ENCODE measurements at places on chromosomes 5 and 9.

- DNase-seq: no peak
Measured at GRCh38 chr9:98185611-98186171, 6.7 kb downstream of the CORO2A start.

DNA sequence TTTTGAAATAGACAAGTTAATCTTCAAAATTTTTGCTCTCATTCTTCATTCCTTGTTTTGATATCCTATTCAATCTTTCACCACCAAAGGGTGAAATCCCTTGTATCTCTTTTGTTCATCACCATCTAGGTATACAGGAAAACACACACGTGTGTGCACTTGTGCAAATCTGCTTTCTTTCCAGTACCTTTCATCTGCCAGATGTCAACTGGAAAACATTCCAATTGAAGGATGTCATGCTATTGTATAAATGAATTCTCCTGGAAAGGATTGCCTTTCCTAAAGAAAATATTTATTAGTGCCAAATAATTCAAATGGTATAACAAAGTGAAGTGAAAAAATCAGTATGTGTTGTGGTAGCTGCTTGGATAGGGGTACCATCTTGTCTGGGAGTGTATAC lies 123.7 kb downstream of the RANBP17 start:
- DNase-seq: peak; percentile 5

DNA sequence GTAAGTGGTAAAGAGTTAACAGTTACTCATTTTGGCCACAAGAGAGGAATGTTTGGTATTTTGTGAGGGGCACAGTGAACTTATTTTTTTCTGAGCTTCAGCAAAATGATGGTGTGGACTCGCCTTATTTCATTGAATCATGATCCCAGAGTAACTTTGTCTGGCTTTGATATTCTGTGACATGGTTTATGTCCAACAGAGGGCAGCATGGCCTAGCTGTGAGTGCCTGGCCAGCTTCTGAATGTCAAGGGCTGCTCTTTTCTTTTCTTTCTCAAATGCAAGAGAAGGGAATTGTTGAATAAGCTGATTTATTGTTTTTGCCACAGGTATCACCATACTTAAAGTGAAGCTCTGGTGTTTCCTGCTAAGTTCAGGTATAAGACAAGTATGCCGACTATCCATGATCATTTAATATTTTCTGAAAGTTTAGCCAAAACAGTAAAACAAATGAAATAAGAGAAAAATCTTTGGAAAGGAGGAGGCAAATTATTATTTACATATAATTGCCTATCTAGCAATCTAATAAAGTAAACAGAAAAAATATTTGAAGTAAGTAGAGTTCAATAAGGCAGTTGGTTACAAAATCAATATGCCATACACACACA lies 31.7 kb downstream of the MRPL22 start:
- peak; percentile 47 for DNase-seq

DNA sequence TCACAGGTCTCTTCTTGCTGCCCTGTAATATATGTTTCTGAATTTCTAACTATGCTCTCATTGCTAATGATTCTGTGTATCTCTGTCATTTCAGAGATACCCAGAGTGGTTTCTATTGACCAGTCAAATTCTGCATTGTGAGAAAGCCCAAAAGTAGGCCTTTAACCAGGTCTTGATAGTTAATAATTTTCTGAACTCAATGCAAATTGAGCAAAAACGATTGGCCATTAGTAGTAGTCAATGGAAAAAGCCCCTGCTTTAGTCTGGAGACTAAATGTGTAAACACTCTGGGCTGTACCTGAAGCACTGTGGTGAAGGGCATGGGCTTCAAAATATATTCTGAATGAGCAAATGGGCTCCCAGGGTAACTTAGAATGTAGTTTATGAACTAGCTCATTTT lies 307.6 kb downstream of the ARL15 start:
- DNase-seq: no peak

- no peak for DNase-seq
Measured at GRCh38 chr5:64980176-64980575, 211.4 kb downstream of the CWC27 start.

DNA sequence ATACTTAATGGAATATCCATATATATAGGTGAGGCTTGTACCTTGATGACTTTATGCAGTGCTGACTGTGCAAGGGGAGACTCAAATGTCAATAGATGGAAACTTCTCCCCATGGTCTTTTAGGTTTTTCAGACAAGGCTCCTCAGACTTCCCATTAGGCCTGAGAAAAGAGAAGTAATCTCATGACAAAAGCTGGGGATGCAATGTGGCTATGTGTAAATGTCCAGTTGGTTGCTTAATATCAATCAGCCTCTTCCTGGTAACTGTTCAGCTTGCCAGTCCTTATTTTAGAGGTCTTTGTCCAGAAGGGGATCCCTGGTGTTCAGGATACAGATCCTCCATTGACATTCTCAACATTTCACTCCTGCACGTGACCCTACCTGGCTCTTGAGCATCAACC lies 621.1 kb upstream of the CDH18 start:
- no peak for DNase-seq

DNA sequence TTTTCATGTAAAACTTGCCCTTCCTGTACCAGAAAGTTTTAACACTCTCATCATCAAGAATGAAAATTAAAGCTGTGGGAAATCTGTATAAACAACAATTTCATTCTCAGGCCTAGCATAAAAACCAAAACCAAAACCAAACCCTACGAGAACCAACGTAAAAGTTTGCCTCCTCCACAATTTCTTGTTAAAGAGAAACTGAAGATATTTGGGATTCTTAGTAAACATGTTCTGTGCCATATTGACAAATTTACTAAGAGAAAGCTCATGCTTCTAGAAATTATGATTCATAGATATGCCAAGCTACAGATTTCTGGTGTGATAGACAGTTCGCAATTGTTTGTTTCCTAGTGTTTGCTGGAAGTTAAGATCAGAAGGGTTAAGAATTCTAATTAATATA lies 801.0 kb upstream of the NUDT12 start:
- no peak for DNase-seq

GRCh38 chr5:10297646-10298204 lies 10.0 kb downstream of the CMBL start:
- no peak for DNase-seq

GRCh38 chr5:97243353-97243752 lies 60.3 kb upstream of the RIOK2 start:
- no peak for DNase-seq

DNA sequence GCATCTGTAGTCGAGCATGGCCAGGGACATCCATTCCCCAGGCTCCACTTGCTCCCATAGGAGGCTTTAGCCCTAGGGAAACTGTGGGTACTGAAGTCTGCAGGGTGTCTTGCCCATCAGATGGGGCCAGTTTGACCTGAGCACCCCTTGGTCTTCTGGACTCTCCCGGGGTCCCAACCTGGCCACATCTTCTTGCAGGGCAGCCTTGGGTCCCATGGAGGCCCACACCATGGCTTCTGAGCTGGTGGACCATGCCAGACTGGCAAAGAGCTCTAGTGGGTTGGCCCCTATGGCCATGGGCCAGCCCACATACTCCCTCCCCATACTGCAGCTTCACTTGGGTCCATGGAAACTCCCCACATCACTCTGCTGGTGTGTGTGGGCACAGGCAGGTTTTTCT lies 154.4 kb upstream of the PRLR start:
- no peak for DNase-seq

DNA sequence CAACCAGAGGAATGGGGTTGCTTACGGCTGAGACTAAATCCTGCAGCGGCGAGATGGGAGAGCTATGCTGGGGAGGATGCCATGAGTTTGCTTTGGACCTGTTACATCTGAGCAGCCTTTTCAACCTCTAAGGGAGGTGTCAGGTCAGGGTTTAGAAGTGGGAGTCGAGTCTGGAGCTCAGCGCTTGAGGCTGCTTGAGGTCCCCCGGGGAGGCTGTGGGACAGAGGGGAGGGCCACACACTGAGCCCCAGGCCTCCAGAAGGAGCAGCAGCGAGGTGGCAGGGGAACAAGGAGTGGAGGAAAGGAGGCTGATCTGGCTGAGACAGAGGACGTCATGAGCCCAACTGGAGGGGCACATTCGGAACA lies 1.9 kb upstream of the QSOX2 start:
- DNase-seq: no peak

DNA sequence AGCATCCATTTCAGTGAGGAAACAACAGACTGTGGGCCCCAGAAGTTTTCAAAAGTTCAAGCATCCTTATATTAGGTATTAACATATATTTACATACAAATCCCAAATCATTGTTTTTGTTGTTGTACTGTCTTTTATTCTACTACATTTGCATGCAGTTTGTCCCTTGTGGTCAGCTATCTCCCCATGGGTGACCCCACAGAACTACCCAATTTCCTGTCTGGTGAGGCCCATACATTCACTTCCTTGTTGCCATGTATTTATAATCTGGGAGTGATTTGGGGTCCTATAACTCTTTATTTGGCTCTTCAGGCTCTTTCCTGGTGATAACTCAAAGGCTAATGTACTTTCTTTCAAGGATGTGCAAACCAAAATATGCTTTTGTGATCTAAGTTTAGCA lies 3.3 kb upstream of the CD180 start:
- DNase-seq: no peak

DNA sequence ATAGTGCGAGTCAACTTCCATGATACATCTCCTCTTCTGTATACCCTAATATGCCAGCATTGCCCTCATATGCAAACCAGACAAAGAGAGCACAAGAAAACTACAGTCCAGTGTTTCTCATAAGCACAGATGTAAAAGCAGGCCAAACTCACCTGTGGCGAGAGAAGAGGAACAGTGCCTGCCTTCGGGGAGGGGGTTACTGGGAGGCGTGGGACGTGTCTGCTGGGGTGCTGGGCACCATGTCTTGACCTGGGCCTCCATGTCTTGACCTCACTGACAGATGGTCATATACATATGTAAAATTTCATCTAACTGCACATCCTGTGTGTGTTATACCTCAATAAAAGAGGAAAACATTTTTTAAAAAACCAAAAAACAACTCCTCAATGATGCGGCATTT lies 159.3 kb upstream of the PPP1R26 start:
- no peak for DNase-seq

DNA sequence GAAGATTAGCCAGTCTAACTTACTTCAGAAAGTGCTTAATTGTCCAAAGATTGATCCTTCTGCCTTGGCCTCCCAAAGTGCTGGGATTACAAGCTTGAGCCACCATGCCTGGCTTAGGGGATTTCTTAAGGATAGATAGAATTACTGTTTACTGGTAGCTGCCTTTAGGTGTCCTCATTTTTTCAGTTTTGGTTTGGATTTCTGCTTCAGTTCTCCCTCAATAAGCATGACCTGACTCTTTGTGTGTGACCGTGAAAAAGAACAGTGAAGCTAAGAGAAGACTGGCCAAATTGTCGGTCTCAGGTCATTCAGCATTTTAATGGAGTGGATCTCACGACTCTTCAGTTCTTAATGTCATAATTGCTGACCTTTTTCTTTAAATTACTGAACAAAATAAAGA lies 22.9 kb upstream of the CMYA5 start:
- DNase-seq: no peak

- DNase-seq: peak; percentile 67
Measured at GRCh38 chr5:59188419-59189225, 605.7 kb downstream of the RAB3C start.

DNA sequence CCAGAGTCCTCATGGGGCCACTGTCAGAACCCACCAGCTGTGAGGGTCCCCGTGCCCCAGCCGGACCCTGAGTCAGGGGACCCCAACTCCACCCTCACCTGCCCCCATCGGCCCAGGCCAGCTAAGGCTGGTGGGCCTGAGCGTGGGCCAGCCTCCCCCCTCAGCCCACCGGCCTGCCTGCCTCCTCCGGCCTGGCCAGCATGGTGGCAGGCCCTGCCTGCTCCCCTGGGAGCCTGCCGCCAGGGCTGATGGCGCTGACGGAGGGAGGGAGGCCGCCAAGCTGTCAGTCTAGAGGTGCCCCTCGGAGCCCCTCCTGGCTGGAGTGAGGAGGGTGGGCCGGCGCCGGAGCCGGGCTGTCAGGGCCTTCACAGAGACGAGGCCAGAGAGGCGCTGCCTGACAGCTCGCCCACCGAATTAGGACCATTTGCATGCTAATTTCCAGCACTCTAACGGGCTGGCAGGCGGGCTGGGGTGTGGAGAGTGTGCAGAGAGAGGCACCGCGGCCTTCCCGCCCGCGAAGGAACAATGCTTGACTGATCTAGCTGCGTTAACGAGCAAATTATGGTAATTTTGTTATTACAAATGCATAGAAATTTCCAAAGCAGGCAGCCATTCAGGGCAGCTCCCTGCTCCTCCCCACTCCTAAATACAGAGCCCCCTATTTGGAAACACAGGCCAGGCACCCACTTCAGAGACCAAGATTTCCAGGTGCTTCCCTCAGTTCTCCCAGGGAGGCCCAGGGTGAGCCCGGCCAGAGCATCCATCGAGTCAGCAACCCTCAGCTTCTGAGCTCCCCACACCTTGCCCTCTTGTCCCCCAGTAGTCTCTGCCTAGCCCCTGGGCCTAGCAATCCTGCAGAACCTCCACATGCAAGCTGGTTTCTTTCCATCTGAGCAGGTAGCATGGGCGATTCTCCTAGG lies 169.3 kb downstream of the PAX5 start:
- no peak for DNase-seq

- DNase-seq: peak; percentile 79
Measured at GRCh38 chr9:113219969-113220368, 1.1 kb downstream of the FKBP15 start.

GRCh38 chr9:110115341-110115820 lies 92.6 kb downstream of the C9orf152 start:
- DNase-seq: peak; percentile 64

- DNase-seq: peak; percentile 71
Measured at GRCh38 chr9:32551276-32552051, 663 bp upstream of the SMIM27 start.

- peak; percentile 50 for DNase-seq
Measured at GRCh38 chr9:114216081-114216480, 60.7 kb downstream of the COL27A1 start.

GRCh38 chr9:97980918-97981845 lies 2.0 kb upstream of the ANP32B start:
- no peak for DNase-seq

DNA sequence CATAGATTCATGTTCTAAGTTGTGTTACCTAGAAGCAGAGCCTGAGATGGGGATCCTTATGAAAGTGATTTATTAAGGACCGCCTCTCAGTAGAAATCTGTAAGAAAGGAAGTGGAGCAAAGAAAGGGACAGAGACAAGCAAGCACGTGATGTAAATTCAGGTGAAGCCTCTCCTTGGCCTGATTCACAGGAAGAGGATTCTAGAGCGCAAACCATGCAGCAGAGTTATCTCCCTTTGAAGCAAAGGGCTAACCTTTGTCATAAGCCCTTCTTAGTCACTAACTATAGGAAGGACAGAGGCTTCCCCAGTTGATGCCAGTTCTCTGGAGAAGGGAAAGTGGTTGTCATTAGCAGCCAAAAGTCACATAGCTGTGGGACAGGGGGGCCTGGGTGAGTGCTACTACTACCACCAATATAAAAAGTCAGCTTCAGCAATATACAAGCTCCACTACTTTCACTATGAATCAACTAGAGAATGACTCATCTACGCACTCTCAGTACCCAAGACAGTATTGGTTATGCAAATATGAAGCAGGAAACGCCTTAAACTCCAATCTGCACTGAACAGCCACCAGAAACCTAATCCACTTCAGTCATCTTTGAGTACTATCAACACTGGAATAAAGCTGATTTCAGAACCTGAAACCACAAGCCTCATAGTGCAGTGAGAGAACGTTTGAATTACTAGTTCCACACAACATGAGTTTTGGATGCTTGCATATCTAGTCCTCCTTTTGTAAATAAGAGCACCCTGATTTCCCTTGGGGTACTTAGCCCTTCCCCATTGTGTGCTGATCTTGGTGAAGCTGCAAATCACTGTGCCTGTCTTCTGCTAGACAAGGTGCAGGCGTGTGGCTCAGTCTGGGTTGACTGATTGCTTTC lies 162.7 kb downstream of the ZNF608 start:
- DNase-seq: peak; percentile 75

GRCh38 chr9:19999491-20000057 lies 210.7 kb upstream of the SLC24A2 start:
- peak; percentile 92 for DNase-seq

GRCh38 chr9:13140843-13141592 lies 138.5 kb downstream of the MPDZ start:
- DNase-seq: peak; percentile 1

Data from EL (cell line).